ENCODE measurements at places on chromosomes 12 and 14. TPM values are rescaled to one million over a fixed set of nuclear protein-coding genes. Genes with fewer than 3 reads are reported as not detected.

TSHR gene
- not detected for total RNA-seq

CLEC14A gene
- not detected for total RNA-seq

SERPINA4 gene
- not detected for total RNA-seq

TEX52 gene
- not detected for total RNA-seq

TSPAN19 gene
- 0.50 TPM for total RNA-seq

PLA2G1B gene
- total RNA-seq: not detected

PRIMA1 gene
- total RNA-seq: 3.3 TPM

C14orf39 gene
- 0.28 TPM for total RNA-seq

TMPRSS12 gene
- total RNA-seq: not detected

WSCD2 gene
- total RNA-seq: 0.58 TPM

EPYC gene
- not detected for total RNA-seq

RBM19 gene
- 44.3 TPM for total RNA-seq

- DNase-seq: no peak
- peaks cover 12% of the 10 kb centered on the region for H3K27me3 ChIP-seq
- no peaks in the 10 kb centered on the region for H3K36me3 ChIP-seq
Observed at GRCh38 chr12:40107803-40108620, 2.1 kb upstream of the SLC2A13 start.

DNA sequence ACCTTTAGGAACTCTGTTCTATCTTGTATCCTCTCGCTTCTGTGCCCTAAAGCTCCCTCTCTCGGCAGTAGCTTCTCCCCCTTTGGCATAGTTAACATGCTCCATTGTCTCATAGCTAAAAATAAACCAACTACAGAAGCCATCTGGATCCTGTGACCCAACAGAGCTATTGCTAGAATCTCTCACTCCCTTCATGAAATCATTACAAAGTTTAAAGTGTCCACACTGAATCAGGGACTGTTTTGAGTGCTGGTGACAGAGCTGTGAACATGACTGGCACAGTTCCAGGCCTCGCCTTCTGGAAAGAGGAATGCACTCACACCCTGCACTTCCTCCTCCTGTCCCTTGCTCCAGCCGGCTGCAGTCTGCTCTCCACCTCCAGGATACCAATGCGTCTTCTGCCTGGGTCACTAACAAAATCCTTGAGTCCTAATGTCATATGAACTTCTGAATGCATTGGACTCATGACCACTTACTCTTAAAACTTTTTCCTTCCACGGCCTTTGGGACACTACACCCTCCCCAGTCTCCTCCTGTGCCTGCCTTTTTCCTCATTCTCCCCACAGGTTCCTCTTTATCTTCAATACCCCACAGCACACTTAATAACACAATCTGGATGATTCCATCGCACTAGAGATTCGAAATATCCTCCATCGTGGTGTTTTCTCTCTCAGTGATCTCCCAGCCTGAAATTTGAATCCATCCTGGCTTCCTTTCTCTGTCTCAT, 13.2 kb downstream of the PLBD1 start:
- no peaks in the 10 kb centered on the region for H3K36me3 ChIP-seq
- H3K27me3 ChIP-seq: no peaks in the 10 kb centered on the region
- DNase-seq: no peak

- DNase-seq: no peak
- peaks cover 11% of the 10 kb centered on the region for H3K27me3 ChIP-seq
- H3K27ac ChIP-seq: no peak overlapping the region
- H3K36me3 ChIP-seq: no peaks in the 10 kb centered on the region
- H3K4me3 ChIP-seq: no peak overlapping the region
Observed at GRCh38 chr14:52060080-52060479, 8.8 kb downstream of the NID2 start.

DNA sequence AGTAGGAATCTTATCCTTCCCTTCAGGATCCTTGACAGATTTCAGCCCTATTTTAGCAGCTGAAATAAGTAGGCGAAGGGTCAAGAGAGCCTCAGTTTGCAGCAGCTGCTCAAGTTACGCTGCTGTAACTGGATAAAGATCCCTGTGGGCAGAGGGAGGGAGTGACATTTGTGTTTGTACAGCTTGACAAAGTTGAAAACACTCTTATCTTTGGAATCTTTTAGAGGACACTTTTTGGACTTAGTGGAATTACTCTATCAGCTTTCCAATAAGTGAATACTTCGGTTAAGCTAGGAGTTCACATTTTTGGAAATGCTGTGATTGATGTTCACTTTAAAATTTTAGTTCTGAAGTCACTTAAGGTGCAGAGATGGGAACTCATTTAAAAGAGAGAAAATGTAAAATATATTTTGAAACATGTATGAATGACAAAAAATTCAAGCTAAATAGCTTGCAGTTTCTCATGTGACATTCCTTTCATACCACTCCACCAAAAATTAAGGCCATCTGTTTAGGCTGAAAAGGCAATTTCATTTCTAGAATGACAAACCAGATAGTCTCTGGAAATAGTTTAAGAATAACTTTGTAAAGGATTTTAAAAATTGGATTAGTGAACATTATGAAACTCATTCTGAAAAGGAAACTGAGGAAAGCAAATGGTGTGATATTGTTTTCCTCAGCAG, 55.2 kb downstream of the SLC38A4 start:
- H3K4me1 ChIP-seq: peaks cover 12% of the 10 kb centered on the region
- peak; percentile 25 for DNase-seq
- no peaks in the 10 kb centered on the region for H3K36me3 ChIP-seq
- H3K27ac ChIP-seq: no peak overlapping the region
- no peak overlapping the region for H3K4me3 ChIP-seq

- H3K27ac ChIP-seq: no peak overlapping the region
- H3K36me3 ChIP-seq: no peaks in the 10 kb centered on the region
- H3K4me3 ChIP-seq: no peak overlapping the region
- H3K27me3 ChIP-seq: no peaks in the 10 kb centered on the region
- no peak for DNase-seq
- no peaks in the 10 kb centered on the region for H3K4me1 ChIP-seq
Observed at GRCh38 chr14:96136371-96137005, 68.2 kb upstream of the BDKRB2 start.

GRCh38 chr12:23950775-23951451, 1.4 kb upstream of the SOX5 start:
- no peaks in the 10 kb centered on the region for H3K36me3 ChIP-seq
- no peak overlapping the region for H3K27ac ChIP-seq
- peak overlapping the region; percentile 59 for H3K4me3 ChIP-seq
- peaks cover 7% of the 10 kb centered on the region for H3K4me1 ChIP-seq
- peaks cover 34% of the 10 kb centered on the region for H3K27me3 ChIP-seq

- H3K36me3 ChIP-seq: no peaks in the 10 kb centered on the region
- H3K27ac ChIP-seq: no peak overlapping the region
- DNase-seq: no peak
- peaks cover 19% of the 10 kb centered on the region for H3K4me1 ChIP-seq
Observed at GRCh38 chr14:102592763-102593060, 263 bp downstream of the RCOR1 start.

DNA sequence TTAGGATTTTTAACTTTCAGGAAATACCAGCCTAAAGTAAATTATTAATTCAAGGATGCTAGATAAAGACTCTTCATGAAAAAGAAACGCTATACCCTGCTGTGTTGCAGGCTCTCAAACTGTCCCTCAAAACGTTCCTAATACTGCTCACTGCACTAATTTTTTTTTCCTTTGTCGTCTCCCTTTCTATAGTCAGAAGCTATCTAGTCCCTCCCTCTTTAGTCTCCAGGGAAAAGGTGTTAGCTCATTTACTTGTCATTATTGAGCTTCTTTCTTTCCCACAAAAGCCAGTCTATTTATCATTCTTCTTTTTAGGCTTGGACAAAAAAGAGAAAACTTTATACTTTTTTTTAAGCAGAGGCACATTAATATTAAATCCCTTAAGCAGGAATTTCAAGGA, 30.3 kb upstream of the INSM2 start:
- H3K4me1 ChIP-seq: no peaks in the 10 kb centered on the region
- DNase-seq: no peak
- no peak overlapping the region for H3K4me3 ChIP-seq
- H3K27ac ChIP-seq: no peak overlapping the region

- H3K4me1 ChIP-seq: no peaks in the 10 kb centered on the region
- H3K36me3 ChIP-seq: no peaks in the 10 kb centered on the region
Observed at GRCh38 chr12:90166671-90167070, 458.0 kb upstream of the ATP2B1 start.

GRCh38 chr12:108102363-108102762, 26.7 kb upstream of the WSCD2 start:
- peaks cover 10% of the 10 kb centered on the region for H3K4me1 ChIP-seq
- DNase-seq: no peak
- H3K27ac ChIP-seq: no peak overlapping the region
- H3K27me3 ChIP-seq: no peaks in the 10 kb centered on the region
- H3K36me3 ChIP-seq: no peaks in the 10 kb centered on the region
- no peak overlapping the region for H3K4me3 ChIP-seq

- H3K36me3 ChIP-seq: no peaks in the 10 kb centered on the region
- DNase-seq: no peak
- H3K4me3 ChIP-seq: no peak overlapping the region
- H3K27me3 ChIP-seq: no peaks in the 10 kb centered on the region
Observed at GRCh38 chr14:21036751-21037150, 2.1 kb upstream of the RNASE13 start.

DNA sequence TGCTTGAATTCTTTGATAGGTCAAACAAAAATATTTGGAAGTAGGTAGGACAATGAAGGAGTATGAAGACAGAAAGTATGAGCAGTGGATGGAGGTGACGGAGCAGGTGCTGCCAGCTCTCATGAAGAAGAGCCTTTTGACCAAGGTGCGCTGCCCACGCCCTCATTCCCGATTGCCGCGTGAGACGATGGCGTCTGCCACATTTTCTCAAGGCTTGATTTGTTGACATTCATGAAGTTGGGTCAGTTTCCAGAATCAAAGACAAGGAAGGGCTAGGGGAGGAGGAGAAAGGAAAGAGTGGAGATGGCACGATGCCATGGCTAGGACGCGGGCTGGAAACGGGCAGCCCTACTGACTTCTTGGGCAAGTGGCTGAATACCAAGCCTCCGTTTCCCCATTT, 37.1 kb downstream of the DNAH10 start:
- no peak for DNase-seq
- no peak overlapping the region for H3K27ac ChIP-seq
- H3K27me3 ChIP-seq: no peaks in the 10 kb centered on the region
- H3K4me1 ChIP-seq: no peaks in the 10 kb centered on the region

DNA sequence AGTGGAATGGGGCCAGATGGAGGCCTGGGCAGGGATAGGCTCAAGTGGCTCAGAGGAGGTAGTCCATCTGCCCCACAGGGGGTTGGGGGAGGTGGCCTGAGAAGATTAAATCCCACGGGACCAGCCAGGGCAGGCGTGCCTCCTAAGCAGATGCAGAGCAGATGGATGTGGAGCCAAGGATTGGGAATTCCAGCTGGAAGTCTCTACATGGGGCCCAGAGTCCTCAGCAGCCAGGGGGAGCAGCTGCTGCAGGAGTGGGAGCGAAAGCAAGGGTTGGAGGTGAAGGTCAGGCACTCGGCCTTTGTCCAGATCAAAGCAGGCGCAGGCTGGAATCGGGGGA, 42.4 kb upstream of the VRK1 start:
- H3K4me1 ChIP-seq: no peaks in the 10 kb centered on the region
- DNase-seq: peak; percentile 46
- H3K4me3 ChIP-seq: no peak overlapping the region
- no peaks in the 10 kb centered on the region for H3K27me3 ChIP-seq
- no peak overlapping the region for H3K27ac ChIP-seq
- no peaks in the 10 kb centered on the region for H3K36me3 ChIP-seq

- H3K27me3 ChIP-seq: peaks cover 26% of the 10 kb centered on the region
- H3K36me3 ChIP-seq: no peaks in the 10 kb centered on the region
- peaks cover 26% of the 10 kb centered on the region for H3K4me1 ChIP-seq
- no peak overlapping the region for H3K27ac ChIP-seq
- peak; percentile 37 for DNase-seq
- H3K4me3 ChIP-seq: peak overlapping the region; percentile 96
Observed at GRCh38 chr12:53096759-53097158, 708 bp upstream of the IGFBP6 start.

- no peaks in the 10 kb centered on the region for H3K4me1 ChIP-seq
- H3K4me3 ChIP-seq: no peak overlapping the region
- H3K36me3 ChIP-seq: no peaks in the 10 kb centered on the region
- H3K27me3 ChIP-seq: no peaks in the 10 kb centered on the region
- peak overlapping the region; percentile 45 for H3K27ac ChIP-seq
Observed at GRCh38 chr12:32482226-32482625, 82.9 kb downstream of the FGD4 start.

DNA sequence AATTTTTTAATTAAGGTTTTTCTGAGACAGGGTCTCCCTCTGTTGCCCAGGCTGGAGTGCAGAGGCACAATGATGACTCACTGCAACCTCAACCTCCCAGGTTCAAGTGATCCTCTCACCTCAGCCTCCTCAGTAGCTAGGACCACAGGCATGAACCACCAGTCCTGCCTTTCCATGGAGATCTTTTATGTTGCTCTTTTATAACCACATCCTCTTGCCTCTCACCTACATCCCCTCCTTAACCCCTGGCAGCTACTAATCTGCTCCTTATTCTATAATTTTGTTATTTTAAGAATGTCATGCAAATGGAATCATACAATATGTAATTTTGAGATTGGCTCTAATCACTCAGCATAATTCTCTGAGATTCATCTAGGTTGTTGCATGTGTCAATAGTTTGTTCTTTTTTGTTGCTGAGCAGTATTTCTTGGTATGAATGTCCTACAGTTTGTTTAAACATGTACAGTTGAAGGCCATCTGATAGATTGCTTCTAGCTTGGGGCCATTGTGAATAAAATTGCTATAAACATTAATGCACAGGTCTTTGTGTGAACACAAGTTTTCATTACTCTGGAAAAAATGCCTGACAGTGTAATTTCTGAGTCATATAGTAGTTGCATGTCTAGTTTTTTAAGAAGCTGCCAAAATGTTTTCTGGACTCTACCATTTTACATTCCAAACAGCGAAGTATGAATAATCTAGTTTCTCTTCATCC, 249.2 kb upstream of the AMIGO2 start:
- no peaks in the 10 kb centered on the region for H3K36me3 ChIP-seq
- H3K27ac ChIP-seq: no peak overlapping the region
- H3K4me1 ChIP-seq: no peaks in the 10 kb centered on the region
- no peak for DNase-seq
- H3K27me3 ChIP-seq: no peaks in the 10 kb centered on the region

DNA sequence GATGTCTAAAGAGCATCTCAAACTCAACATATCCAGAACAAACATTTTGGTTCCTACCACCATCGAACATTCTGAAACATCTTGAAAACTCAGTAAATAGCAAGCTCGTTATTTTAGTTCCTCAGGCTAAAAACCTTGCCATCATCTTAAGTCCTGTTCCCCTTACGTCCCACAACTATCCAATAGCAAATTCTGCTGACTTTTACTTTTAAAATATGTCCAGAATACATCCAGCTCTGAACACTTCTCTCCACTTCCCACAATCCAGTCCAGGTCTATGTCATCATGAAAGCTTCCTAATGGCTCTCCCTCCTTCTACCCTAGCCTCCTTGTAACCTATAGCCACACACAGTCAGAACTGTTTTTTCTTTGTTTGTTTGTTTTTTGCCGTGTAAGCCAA, 279.9 kb downstream of the IPO8 start:
- H3K36me3 ChIP-seq: no peaks in the 10 kb centered on the region
- no peak for DNase-seq
- no peaks in the 10 kb centered on the region for H3K27me3 ChIP-seq
- H3K4me1 ChIP-seq: no peaks in the 10 kb centered on the region

DNA sequence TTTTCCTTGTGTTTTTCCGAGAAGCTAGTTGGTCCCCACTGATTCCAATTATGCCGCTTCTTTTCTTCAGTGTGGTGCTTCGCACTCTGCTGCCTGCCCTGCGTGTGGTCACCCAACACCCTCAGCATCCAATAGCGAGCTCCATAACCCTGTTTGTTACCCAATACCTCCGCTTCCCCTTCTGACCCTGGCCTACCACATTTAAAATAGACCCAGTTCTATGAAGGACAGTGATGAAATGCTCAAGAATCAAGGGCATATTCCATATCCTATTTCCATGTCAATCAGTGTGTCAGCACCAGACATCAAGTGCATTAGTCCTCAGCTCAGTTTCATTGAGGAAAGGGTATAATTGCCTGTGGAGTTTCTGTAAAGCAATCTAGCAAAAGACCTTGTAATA, 9.5 kb downstream of the NDRG2 start:
- H3K36me3 ChIP-seq: no peaks in the 10 kb centered on the region
- peak; percentile 14 for DNase-seq
- H3K27me3 ChIP-seq: no peaks in the 10 kb centered on the region
- H3K4me1 ChIP-seq: 0 out of 2 replicates have a peak, but pooled peaks cover 7% of the 10 kb centered on the region
- H3K4me3 ChIP-seq: no peak overlapping the region

Measured in GM23338 (cell line).